Skin of body (tissue), 3 donors: ENCODE measurements at places on chromosomes 2 and 18.

DNA sequence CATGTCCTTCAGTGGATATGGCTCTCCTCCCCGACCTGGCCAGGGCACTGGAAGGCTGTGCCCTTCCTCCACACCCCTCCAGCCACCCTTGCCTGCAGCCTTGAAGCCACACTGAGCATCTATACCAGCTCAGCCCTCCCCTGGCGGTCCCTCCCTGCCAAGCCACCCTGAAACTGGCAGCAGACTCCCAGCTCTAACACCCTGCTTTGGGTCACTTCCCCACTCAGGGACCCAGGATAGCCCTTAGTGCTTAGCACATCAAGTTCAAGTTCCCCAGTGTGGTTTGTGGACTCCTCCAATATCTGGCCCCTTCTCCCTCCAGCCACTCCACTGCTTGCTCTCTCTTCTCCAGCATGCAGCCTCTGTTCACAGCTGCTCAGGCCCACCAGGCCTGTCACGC lies 89.4 kb downstream of the TNS1 start:
- no peak for DNase-seq

DNA sequence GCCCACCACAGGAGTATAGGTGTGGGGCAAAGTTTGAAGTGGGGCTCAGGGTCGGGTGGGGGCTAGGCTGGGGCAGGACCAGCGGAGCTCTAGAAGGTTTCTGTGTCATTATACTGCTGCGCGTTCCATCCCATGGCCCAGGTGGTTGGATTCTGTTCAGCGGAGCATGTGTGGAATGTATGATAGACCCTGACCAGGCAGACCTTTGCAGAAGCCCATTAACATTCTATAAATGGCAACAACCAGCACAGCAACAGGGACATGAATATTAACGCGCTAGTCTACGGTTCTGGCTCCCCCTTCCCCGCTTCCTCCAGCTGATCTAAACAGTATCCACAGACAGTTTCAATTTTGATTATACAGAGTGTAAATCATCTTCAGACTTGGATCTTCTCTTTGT lies 4.1 kb upstream of the PRKCE start:
- no peak for DNase-seq

DNA sequence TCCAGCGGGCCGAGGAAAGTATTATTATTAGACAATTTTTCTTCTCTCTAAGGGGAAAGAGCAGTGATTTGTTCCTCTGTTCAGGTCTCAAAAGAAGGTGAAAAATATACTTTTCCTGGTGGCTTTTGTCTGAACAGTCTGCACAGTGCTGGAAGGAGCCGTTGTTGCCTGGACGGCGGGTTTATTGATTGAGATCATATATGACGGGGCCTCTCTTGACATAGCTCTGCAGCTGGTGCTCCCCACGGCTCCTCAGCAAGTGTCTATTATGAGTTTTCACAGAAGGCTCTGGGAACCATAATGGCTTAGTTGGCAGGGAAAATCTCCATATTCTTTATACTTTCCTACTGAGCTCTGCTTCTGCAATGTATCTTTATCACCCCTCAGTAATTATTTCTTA lies 42.9 kb downstream of the FSHR start:
- no peak for DNase-seq

- DNase-seq, result no peak
Observed at GRCh38 chr2:54166121-54166773, 50.8 kb downstream of the ACYP2 start.

- peak; percentile 10 for DNase-seq
Observed at GRCh38 chr2:25567406-25567805, 106.0 kb downstream of the DTNB start.

DNA sequence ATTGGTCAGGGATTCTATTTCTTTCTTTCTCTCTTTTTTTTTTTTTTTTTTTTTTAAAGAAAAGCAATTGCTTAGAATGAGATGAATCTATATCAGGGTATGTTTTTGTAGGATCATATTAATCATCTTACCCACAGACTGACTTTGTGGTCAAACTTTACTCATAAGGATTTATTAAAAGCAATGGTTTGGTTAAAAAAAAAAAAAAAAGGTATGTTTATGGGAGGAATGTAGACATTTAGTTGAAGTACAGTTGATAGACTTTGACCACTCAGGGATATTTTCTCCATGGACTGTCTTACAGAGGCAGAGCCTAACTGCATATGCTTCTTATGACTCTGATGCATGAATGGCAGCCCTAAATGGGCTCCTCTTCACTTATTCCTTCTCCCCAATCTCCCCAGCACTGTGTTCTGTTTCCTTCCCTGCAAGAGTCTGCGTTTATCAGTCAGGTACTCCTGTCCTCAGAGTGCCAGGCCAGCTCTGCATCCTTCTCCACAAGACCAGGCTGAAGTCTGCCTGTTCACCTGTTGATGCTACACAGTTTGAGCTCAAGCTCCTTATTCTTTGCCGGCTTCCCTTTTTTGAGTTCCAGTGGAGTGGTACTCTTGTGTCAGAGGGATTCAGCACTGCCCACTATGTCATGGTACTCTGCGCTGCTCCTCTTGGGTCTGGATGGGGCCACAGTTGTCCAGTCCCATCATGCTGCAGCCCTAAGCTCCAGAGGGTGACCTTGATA lies 24.3 kb downstream of the CRIM1 start:
- DNase-seq, result no peak

DNA sequence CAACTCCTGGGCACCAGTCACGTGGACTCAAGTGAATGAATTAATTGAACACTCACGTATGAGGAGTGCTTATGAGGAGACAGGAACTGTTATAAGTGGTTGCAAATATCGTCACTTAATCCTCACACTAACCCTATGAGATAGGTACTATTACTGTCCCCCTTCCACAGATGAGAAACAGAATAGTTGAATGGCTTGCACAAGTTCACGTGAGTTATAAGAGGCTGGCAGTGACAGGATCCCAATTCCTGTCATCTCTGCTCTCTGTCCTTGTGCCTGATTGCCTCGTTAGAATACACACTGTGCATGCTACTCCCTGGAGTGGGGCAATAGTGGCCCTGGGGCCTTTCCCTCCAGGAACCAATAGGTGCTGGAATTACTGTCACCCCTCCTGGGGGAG lies 253.5 kb downstream of the DYSF start:
- no peak for DNase-seq

GRCh38 chr2:70380621-70381020 lies 78.8 kb upstream of the FAM136A start:
- no peak for DNase-seq
